ENCODE measurements at places on chromosomes 11 and 22. TPM values are rescaled to one million over a fixed set of nuclear protein-coding genes. Genes with fewer than 3 reads are reported as not detected.

ZNF215 gene
- 13.7 TPM for total RNA-seq

OR1S2 gene
- total RNA-seq: not detected

CHRDL2 gene
- not detected for total RNA-seq

INCENP gene
- total RNA-seq: 11.6 TPM

SMIM38 gene
- 4.6 TPM for total RNA-seq
